ENCODE measurements at places on chromosomes 3 and 15.

DNA sequence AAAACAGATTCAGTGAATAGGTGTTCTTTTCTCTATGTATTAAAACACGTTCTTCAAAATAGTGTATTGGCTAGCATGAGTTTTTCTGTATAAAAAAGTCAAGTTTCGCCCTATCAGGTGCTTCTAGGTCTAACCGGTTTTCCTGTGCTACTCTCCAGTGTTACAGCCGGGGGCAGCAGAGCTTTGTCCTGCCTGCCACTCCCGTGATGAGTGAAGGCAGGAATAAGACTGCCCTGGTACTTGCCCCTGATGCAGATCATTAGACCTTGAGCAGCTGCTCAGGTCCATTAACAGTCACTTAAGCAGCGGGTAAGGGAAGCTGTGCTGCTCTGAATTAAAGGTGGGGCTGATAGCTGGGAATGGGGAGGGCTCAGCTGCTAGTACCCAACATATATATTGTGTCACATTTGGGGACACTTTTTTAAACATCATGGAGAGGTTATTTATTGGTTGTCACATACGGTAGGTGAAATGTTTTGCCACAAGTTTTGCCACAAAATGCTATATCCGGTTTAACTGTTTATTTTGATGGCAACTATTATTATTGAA is 1.3 kb upstream of the UNC13C start:
- DNase-seq: no peak

DNA sequence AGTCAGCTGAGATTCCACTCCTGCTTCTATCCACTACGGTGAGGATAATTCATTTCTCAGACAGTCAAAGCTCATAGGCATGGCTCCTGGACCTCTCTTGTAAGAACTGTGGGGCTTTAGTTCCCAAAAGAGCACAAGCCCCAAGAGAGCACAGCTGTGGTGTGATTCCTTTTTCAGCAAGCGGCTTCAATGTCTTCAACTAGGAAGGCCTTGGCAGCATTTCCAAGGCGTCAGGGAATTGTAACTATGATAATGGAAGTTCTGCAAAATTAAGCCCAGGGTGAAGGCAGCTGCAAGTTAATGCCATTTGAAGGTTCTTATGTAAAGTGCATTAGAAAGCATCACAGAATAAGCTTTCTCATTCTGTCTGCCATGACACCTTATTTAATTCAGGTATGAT is 657.1 kb downstream of the GRM7 start:
- DNase-seq: no peak

- no peak for DNase-seq
These were observed 73.8 kb downstream of the IQSEC1 start for GRCh38 chr3:12999147-13000140.

DNA sequence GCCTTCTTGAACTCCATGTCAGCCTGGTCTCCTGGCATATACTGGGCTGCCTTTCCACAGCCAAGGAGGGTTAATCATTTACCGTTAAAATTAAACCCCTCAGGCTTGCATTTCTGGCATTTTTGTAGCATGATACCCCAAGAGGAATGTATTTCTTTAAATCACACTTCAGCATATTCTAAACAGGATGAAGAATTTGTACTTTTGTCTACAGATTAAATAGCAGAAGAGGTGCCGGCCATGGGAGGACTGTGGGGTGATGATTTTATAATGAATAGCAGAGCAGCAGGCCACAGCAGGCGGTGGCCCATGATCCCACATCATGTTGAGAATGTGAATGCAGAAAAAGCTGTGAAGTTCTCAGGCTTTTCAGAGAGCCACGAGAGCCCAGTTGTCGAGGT is 90.2 kb downstream of the ARNT2 start:
- no peak for DNase-seq

DNA sequence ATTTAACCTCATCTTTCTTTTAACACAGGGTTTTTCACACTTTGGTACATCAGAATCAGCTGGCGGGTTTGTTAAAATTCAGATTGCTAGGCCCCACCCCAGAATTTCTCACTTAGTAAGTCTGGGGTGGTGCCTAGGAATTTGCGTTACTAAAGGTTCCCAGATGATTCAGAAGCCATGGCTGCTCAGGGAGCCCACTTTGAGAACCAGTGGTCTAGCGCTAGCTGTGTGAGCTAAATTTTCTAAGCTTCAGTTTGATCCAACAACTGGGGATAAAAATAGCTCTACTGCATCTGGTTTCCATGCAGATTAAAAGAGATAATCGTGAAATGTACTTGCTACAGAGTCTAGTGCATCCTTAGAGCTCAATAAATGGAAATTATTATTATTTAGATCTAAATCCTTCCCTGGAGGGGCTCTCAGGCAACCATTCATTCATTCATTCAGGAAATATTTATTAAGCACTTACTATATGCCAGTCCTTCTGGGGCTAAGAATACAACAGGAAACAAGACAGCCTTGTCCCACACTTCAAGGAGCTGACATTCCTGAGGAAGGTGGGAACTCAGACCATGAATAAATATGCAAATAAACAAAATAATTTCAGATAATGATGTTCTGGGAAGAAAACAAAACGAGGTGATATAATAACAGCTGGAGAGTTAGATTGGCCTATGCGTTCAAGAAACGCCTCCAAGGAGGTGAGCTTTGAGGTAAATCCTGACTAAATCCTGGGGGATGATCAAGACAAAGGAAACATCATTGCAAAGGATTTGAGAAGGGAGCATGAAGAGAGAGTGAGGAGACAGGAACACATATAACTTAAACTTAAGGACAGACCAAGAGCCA is 3.9 kb upstream of the CIDEC start:
- DNase-seq: no peak

DNA sequence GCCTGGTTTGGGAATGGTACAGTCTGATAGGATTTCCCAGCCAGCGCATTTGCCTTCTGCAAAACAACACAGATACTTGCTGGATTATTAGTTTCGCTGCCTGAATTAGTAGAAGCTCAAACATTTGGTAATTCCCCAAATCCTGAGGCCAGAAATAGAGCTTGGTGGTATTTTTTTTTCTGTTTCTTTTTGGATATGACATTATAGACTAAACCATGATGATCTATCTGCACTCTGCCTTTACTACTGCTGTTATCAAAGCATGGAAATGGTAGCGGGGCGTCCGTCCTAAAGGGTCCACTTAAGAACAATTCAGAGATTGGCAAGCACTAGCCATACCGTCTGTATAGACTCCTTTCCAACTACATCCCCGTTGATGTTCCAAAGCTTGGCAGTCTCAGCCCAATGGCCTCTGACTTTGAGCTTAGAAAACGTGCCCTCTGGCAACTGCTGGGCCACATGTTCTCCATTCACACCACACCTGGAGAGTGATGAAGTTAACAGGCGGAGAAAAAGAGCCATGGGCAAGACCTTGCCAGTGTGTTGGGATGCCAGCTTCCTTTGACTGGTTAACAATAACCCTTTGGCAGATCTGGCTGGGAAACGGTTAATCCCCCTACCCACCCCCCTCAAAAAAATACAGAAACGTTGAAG is 241.0 kb upstream of the NR2F2 start:
- no peak for DNase-seq

DNA sequence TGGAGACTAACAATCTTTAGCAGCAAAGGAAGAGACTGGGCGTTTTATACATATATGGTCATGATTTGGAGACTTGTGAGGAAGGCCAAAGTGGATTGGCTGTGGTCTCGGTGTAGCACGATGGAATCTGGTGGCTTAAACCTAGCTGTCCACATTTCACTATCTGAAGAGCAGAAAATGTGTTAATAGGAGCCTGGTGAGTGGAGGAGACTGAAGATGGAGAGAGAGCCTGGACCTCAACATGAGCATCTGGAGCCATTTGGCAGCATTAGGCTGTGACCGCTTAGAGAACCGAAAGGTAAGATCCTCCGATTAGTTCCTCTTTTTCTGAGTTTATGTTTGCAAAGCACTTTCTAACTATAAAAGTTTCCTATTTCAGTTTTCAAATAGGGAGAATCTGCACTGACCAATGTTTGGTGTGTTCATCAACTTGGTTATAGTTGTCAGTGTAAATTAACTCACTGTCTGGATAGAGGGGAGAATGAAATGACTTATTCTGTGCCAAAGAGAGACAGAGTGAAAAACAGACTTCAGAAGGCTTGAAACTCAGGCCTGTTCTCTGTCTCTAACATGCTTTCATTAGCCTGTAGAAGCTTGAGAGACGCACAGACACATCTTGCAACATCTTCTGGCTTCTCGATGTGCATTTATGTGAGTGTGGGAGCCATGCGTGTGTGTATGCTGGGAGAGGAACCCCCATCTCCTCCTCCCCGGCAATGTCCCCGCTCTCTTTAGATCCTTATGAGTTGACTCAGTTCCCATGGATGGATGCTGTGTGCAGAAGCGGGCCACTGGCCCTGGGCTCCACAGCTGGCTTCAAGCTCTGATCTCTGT is 244.7 kb upstream of the TBL1XR1 start:
- DNase-seq: no peak

DNA sequence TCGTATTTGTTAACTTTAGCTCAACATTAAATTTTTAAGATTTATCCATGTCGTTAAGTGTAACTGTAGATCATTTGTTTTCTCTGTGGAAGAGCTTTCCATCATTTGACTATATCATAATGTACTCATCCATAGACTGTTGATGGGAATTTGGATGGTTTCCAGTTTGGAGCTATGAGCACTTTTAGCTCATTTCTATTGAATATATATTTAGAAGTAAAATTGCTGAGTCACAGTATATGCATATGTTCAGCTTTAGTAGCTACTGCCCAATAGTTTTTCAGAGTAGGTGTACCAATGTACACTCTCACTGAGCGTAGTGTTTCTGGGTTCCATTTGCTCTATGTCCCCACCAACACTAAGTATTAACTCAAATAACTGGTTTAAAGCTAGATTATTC is 263.0 kb downstream of the ULK4 start:
- no peak for DNase-seq
